NK-92 treated with Interleukin-12 subunit alpha and Interleukin-12 subunit beta, amount 100 ng/mL, for 24 hours (cell line): ENCODE measurements at places on chromosomes 13 and 19.

- no peak for DNase-seq
These were observed 172.7 kb downstream of the SPRY2 start for GRCh38 chr13:80168089-80168850.

DNA sequence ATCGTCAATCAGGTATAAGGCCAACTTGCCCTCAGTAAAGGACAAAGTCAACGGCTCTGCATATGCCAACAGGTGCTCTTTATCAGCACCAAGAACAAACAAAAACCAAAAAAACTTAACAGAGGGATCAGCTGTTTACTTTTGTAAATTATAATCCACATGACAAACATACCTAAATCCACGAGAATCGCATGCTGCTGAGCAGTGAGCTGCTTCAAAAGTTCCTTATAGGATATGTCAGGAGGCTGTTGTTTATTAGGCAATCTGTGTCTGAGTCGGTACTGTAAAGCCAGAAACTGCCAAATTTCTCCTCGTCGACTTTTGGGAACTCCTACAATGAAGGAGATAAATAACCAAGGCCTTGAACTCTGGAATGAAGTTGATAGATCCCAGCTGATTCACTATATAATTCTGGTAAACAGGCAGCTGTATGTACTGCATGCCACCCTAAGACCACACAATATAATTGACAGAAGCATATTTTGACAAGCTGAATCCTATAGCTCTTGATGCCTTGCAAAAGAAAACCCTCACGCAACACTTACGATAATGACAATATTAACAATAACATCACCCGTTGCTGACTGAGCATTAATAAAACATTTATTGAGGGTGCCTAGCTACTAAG lies 179.8 kb downstream of the TBC1D4 start:
- no peak for DNase-seq

DNA sequence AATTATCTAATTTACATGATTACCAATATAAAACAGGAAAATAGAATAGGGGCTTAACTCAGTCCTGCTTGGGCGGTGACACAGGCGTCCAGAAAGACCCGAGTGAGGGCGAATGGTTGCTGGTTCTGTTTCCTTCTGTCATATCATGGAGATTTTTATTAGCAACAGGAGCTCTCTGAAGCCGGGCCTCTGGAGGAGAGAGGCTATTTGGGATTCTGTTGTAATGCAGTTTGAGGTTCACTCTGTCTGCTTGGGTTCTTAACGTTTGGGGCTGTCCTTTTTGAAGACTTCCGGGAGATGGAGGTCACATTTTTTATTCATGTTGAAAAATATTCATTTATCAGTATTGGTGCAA lies 115.7 kb upstream of the ZNF536 start:
- no peak for DNase-seq

- no peak for DNase-seq
These were observed 118.0 kb upstream of the ZNF536 start for GRCh38 chr19:30254158-30254557.

- DNase-seq: no peak
These were observed 114.5 kb downstream of the IRS2 start for GRCh38 chr13:109671919-109672318.

GRCh38 chr19:19098703-19099632 lies 35.2 kb downstream of the SLC25A42 start:
- no peak for DNase-seq

GRCh38 chr13:37695200-37695599 lies 96.6 kb upstream of the POSTN start:
- no peak for DNase-seq

DNA sequence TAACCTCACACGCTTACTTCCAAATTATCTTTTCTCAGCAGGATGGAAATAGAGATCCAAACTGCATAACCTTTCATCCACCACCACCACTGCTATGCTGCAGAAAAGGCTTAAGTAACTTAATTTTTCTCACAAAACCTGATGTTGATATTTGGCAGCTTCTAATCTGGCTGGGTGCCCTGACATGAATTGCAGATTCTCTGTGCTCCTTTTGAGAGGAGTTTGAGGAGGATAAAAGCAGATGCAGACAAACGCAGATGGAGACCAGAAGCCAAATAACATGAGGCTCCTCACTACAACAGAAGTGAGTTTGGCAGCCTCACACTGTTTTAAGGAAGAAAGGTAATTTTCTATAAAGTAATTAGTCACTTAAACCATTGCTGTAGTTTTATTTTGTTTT lies 646.2 kb upstream of the ATXN8OS start:
- no peak for DNase-seq
